ENCODE measurements at places on chromosomes 6 and 20. TPM values are rescaled to one million over a fixed set of nuclear protein-coding genes. Genes with fewer than 3 reads are reported as not detected.

CLVS2 gene
- total RNA-seq, result 0.14 TPM

SPATA25 gene
- 1.3 TPM for total RNA-seq

- H3K27me3 ChIP-seq, result no peaks in the 10 kb centered on the region
- no peaks in the 10 kb centered on the region for H3K36me3 ChIP-seq
- no peaks in the 10 kb centered on the region for H3K4me1 ChIP-seq
- no peak overlapping the region for H3K27ac ChIP-seq
- no peak overlapping the region for H3K4me3 ChIP-seq
Measured at GRCh38 chr20:56414842-56415765, 3.0 kb downstream of the CASS4 start.

DNA sequence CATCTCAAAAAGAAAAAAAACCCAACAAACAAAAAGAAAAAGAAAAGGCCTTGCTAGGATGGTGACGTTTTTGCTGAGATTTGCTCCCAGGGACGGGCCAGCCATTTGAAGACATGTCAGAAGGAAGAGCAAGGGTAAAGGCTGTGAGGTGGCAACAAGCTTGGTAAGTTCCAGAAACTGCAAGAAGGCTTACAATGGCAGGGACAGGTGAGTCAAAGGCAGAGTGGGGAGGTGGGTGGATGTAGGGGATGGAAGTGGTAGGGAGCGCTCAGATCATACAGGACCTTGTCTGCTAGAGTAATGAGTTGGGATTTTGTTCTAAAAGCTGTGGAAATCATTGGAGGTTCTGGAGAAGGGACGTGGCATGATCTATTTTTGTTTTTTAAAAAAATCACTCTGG lies 4.3 kb downstream of the KIF3B start:
- no peaks in the 10 kb centered on the region for H3K27me3 ChIP-seq
- no peaks in the 10 kb centered on the region for H3K36me3 ChIP-seq
- H3K4me3 ChIP-seq, result no peak overlapping the region
- peaks cover 25% of the 10 kb centered on the region for H3K4me1 ChIP-seq

DNA sequence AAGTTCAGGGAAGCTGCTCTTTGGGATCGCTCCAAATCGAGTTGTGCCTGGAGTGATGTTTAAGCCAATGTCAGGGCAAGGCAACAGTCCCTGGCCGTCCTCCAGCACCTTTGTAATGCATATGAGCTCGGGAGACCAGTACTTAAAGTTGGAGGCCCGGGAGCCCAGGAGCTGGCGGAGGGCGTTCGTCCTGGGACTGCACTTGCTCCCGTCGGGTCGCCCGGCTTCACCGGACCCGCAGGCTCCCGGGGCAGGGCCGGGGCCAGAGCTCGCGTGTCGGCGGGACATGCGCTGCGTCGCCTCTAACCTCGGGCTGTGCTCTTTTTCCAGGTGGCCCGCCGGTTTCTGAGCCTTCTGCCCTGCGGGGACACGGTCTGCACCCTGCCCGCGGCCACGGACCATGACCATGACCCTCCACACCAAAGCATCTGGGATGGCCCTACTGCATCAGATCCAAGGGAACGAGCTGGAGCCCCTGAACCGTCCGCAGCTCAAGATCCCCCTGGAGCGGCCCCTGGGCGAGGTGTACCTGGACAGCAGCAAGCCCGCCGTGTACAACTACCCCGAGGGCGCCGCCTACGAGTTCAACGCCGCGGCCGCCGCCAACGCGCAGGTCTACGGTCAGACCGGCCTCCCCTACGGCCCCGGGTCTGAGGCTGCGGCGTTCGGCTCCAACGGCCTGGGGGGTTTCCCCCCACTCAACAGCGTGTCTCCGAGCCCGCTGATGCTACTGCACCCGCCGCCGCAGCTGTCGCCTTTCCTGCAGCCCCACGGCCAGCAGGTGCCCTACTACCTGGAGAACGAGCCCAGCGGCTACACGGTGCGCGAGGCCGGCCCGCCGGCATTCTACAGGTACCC lies at the start of gene ESR1:
TSS of gene ESR1 (plus strand) at position 170 of the 858 bp plus-strand sequence. CDS start at position 401, 231 bp downstream.
- H3K4me3 ChIP-seq, result peak within 1 kb of the TSS; percentile 79
- peaks cover 28% of the 10 kb centered on the region for H3K4me1 ChIP-seq
- H3K36me3 ChIP-seq, result no peaks in the 10 kb centered on the region
- H3K27ac ChIP-seq, result peak within 1 kb of the TSS; percentile 90

DNA sequence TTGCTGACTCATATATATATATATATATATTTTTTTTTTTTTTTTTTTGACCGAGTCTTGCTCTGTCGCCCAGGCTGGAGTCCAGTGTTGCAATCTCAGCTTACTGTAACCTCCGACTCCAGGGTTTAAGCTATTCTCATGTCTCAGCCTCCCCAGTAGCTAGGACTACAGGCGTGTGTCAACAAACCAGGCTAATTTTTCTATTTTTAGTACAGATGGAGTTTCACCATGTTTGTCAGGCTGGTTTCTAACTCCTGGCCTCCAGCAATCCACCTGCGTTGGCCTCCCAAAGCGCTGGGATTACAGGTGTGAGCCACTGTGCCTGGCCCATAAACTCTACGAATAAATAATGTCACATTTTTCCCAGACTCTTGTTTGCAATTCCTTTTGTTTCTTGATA lies 4.8 kb downstream of the LRP11 start:
- peak overlapping the region; percentile 60 for H3K27ac ChIP-seq
- H3K4me1 ChIP-seq, result peaks cover 47% of the 10 kb centered on the region
- H3K36me3 ChIP-seq, result no peaks in the 10 kb centered on the region
- DNase-seq, result no peak
- no peaks in the 10 kb centered on the region for H3K27me3 ChIP-seq

- H3K36me3 ChIP-seq, result no peaks in the 10 kb centered on the region
- H3K4me1 ChIP-seq, result no peaks in the 10 kb centered on the region
- H3K27me3 ChIP-seq, result no peaks in the 10 kb centered on the region
- DNase-seq, result no peak
- H3K4me3 ChIP-seq, result no peak overlapping the region
Measured at GRCh38 chr6:24016286-24016685, 109.7 kb upstream of the NRSN1 start.

DNA sequence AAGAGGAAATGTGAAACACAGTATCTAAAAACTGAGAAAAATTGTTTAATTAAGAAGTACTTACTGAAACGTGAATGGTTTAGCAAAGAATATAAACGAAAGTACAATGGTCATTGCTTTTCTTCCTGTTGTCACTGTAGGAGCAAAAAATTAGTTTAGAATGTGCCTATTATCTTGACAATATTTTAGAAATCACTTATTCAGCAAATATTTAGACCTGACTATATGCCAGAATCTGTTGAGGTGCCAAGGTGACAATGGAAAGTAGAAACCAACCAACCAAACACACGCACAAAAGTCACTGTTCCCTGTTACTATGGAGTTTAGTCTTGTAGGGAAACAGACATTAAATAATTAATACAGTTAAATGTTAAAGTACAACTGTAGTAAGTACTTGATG lies 20.5 kb downstream of the SLC35B3 start:
- DNase-seq, result no peak
- H3K27ac ChIP-seq, result no peak overlapping the region
- peaks cover 94% of the 10 kb centered on the region for H3K36me3 ChIP-seq
- no peak overlapping the region for H3K4me3 ChIP-seq
- no peaks in the 10 kb centered on the region for H3K4me1 ChIP-seq

Measured in psoas muscle (tissue), 8 donors.